ENCODE measurements at places on chromosomes 12 and 14.

GRCh38 chr14:41230683-41231082, 376.0 kb upstream of the LRFN5 start:
- no peak for DNase-seq

- DNase-seq, result no peak
These were observed 36.9 kb downstream of the BCL11B start for GRCh38 chr14:99234961-99235571.

DNA sequence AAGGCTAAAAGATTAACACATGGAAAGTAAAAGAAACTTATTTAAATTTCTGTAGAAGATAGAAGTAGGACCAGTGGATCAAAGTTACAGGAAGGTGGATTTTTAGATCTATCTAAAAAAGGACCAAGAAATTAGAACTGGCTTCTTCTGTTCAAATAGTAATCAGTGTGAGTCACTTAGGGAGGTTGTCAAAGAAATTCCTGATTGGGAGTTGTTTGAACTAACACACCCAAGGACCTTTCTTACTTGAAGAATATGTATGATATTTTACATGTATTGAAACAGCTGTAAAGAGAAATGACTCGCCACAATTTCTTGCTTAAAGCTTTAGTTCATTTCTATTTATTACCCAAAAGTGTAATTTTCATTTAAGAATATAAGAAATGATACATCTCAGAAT, 256.9 kb downstream of the RAD51B start:
- no peak for DNase-seq

DNA sequence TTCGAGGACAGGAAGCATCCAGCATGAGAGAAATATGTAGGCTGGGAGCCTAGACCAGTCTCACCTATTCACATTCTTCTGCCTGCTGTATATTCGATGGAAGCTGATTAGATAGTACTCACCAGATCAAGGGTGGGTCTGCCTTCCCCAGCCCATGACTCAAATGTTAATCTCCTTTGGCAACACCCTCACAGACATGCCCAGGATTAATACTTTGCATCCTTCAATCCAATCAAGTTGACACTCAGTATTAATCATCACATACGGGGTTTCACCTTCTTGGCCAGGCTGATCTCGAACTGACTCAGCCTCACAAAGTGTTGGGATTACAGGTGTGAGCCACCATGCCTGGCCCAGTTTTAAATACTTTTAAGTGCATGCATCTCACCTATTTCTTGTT, 30.5 kb upstream of the SLC10A1 start:
- DNase-seq, result no peak

DNA sequence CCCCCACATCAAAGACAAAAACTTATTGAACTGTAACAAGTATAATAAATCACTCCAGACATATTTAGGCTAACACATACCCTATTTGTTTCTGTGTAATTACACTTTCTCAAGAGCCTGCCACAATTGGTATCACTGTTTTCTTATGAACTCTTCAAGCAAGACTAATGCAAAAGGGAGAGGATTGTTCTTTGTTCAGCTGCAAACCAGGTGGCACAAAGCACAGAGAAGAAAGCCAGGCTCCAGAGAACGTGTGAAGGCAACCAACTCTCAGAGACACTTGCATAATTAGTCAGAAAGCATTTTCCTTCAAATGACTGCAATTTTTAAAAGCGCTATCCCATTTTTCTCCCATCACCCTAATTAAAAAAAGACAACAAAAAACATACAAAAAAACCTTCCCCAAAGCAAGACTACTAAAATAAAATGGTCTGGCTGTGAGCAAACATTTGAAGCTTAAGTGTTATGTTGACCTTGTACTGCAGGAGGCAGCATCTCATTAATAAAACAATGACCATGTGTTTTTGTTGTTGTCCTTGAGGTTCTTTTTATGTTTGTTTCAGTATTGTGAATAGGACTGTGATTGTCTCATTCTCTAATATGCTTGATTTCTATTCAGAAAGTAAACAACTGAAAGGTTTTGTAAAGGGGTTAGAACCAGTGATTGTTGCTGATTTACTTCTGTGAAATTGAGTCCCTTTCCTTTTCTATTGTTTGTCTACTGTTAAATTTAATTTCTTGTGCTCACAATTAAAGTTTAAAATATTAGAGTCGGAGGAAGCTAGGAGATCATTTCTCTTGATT, 452.7 kb upstream of the PDE3A start:
- DNase-seq, result peak; percentile 95

DNA sequence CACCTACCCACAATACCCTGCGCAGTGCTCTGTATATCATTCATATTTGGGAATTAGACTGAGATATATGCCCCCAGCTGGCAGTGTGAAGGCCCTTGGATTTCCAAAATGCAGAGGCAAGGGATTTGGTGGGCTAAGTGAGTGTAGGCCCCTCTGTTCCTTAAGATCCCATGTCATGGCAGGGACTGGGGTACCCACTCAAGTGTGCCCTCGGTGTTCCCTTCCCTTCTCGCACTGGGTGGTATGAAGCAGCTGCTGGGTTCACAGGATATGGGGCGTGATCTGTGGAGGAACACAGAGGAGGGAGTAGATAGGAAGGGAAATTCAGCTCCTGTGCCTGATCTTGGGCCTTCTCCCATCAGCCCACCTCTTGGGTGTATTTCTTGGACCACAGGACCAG, 63.1 kb upstream of the VASH1 start:
- no peak for DNase-seq

Measured in NCI-H1105 treated with DMSO at 0.1 percent for 48 hours (cell line).